ENCODE measurements at places on chromosomes 5 and 9. TPM values are rescaled to one million over a fixed set of nuclear protein-coding genes. Genes with fewer than 3 reads are reported as not detected.

- no peaks in the 10 kb centered on the region for H3K36me3 ChIP-seq
- DNase-seq, result no peak
- no peaks in the 10 kb centered on the region for H3K4me1 ChIP-seq
- H3K27ac ChIP-seq, result no peak overlapping the region
These were observed 235.6 kb downstream of the EDIL3 start for GRCh38 chr5:84149094-84149493.

DNA sequence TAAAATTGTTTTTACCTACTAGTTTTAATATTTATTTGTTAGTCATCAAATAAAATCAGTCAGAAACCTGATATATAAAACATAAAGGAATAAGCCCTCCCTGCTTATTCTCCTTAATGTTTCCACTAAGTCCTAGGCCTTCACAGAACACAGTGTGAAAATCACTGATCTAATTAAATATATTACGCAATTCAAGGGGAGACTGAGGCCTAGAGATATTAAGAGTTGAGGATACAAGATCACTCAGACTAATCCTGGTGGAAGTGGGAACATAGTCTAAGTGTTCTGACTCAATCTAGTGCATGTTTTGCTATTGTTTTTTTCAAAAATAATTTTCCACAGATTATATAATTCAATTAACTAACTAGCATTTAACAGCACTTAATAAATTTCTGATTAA lies 401.1 kb downstream of the SLCO4C1 start:
- no peak overlapping the region for H3K4me3 ChIP-seq
- no peaks in the 10 kb centered on the region for H3K4me1 ChIP-seq
- H3K36me3 ChIP-seq, result no peaks in the 10 kb centered on the region
- H3K27ac ChIP-seq, result no peak overlapping the region
- no peaks in the 10 kb centered on the region for H3K27me3 ChIP-seq

PHF24 gene
- total RNA-seq, result not detected

DNA sequence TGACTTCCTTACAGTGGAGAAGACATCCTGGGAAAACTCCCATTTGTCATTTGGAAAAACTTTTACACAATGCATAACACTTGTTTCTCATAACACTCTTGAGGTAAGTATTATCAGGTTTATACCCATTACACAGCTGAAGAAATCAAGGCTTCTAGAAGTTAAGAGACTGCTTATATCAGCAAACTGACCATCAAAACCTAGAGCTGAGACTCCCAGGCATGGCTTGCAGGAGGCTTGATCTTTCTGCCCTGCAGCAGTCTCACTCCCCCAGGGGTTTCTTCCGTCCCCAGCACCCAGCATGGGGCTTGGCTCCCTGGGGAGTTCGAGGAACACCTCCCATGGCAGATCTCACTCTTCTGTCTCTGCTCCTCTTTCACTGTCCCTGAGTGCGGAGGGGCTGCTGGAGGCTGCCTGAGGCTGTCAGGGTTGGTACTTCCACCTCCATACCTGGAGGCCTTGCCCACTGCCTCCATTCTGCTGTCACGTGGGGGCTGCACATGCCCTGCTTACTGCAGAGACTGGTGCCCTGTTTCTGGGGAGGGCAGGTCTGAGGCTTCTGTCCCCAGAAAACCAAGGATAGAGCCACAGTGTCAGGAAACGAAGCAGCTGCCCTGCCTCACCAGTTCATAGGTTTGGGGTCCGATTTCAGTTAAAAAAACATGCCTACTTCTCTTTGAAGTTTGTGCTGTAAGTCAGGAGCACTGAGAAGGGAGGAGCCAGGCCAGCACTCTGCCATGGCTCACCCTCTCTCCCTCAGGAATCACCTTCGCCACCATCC lies 202.5 kb downstream of the PAX5 start:
- no peak for DNase-seq
- no peak overlapping the region for H3K4me3 ChIP-seq
- H3K4me1 ChIP-seq, result no peaks in the 10 kb centered on the region
- no peaks in the 10 kb centered on the region for H3K36me3 ChIP-seq
- H3K27ac ChIP-seq, result no peak overlapping the region

DDX41 gene
- total RNA-seq, result 128 TPM
